ENCODE measurements at places on chromosomes 4 and X.

- DNase-seq, result no peak
Observed at GRCh38 chr4:42327323-42327722, 70.0 kb upstream of the SHISA3 start.

- no peak for DNase-seq
Observed at GRCh38 chr4:11293866-11294265, 134.8 kb downstream of the HS3ST1 start.

GRCh38 chrX:23374291-23374690, 39.6 kb downstream of the PTCHD1 start:
- DNase-seq, result no peak

- DNase-seq, result peak; percentile 32
Observed at GRCh38 chr4:22897520-22898108, 204.9 kb downstream of the GBA3 start.

GRCh38 chr4:8029689-8030088, 90.0 kb upstream of the AFAP1 start:
- no peak for DNase-seq

GRCh38 chr4:89438102-89438831, 130.7 kb upstream of the GPRIN3 start:
- DNase-seq, result peak; percentile 3

- no peak for DNase-seq
Observed at GRCh38 chr4:19823781-19824180, 427.9 kb upstream of the SLIT2 start.

- no peak for DNase-seq
Observed at GRCh38 chr4:112994732-112995464, 54.6 kb upstream of the ANK2 start.
